ENCODE measurements at places on chromosomes 2 and 18.

- DNase-seq: no peak
Measured at GRCh38 chr2:19580830-19581229, 222.4 kb upstream of the OSR1 start.

DNA sequence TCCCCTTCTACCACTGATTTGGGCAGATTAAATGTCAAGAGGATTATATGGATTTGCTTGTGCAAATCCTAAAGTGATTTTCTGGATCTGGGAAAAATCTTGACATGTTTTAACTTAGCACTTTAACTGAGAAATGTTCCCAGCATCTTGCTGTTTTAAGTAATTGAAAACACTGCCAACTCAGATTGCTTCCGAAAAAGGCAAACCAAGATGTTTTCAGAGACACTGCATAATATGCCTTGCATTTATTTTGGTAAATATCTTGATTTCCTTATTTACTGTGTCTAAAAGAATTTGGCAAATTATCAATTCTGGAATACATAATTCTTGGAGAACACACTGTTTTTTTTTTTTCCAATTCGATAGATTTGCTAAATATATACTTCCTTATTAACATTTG is 385.0 kb upstream of the FAM98A start:
- no peak for DNase-seq

- no peak for DNase-seq
Measured at GRCh38 chr18:8735274-8735673, 29.9 kb downstream of the MTCL1 start.

- no peak for DNase-seq
Measured at GRCh38 chr2:11503354-11503927, 30.4 kb upstream of the GREB1 start.

DNA sequence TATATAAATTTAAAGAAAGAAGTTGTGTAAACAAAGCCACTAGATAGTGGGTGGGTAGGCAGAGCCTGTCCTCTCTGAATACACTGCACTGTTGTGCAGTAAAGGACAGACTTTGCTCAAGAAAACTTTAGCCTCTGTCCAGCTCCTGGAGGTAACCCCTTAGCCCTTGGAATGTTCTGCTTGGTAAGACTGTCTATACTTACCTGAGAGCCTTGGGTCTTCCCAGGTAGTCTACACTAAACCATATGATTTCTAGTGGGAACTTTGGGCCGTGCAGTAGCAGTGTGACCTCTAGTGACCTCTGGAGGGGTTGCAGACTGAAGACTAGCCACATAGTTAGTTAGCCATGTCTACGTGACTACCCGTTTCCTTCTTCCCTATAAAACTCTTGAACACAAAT is 678.3 kb upstream of the NRXN1 start:
- peak; percentile 31 for DNase-seq

GRCh38 chr2:142966284-142966683 is 88.8 kb downstream of the KYNU start:
- DNase-seq: no peak

DNA sequence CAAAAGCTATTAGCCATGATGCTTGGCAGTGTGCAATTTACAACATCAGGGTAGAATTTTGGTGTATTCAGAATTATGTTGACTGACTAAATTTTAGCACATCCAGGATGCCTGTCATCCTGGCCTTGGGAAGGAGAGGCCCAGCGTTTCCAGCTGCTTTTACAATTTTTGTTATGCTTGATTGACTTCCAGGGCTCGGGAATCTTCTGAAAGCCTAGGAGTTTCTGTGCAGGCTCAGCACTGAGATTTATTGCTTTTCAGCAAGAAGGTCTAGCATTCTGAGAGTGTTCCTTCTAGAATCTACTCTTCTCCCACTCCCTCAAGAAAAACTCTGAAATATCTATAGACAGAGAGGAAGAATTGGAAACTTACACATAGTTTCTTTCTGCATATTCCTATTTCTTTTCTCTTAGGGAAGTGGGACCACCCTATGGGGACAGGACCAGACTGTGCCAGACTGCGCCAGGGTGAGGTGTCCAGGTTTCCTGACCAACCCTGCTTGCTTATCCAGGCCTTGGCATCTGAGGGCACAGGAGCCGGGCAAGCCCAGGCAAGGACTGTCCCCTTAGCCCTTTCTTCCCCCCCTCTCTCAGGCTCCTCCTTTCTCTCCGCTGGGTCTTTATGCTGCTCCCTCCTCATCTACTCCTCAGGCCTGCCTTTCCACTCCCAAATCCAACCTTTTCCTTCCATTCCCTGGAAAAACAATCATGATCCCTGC is 26.9 kb downstream of the MAIP1 start:
- DNase-seq: no peak

GRCh38 chr2:173117678-173118077 is 42.0 kb downstream of the MAP3K20 start:
- no peak for DNase-seq

DNA sequence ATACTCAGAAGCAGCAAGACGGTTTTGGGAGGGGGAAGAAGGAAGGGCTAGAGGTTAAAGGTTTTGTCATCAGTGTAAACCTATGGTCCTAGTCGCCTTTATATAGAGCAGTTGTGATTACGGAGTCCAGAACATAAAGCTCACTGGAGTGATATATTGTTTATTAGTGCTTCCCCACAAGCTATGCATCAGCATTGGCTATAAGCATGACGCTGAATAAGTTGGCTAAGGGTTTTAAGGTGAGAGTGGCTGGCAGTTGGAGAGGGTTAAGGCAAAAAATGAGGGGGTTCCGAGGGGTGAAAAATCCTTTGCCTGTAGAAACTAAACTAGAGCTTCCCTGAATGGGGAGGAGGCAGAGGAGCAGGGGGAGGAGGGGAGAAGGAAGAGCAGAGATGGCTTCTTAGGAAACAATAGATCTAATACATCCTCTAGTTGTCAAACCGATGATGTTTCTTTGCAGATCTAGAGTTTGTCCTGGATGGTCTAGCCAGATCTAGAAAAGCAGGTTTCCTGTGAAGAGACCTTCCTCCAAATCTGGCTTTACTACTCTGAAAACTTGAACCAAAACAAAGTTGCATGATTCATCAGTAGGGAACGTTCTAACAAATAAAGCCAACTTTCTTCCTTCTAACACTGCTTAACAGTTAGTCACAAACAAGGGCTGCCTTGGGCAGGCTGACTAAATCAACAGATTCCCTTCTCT is 2.5 kb downstream of the KLF7 start:
- DNase-seq: no peak

DNA sequence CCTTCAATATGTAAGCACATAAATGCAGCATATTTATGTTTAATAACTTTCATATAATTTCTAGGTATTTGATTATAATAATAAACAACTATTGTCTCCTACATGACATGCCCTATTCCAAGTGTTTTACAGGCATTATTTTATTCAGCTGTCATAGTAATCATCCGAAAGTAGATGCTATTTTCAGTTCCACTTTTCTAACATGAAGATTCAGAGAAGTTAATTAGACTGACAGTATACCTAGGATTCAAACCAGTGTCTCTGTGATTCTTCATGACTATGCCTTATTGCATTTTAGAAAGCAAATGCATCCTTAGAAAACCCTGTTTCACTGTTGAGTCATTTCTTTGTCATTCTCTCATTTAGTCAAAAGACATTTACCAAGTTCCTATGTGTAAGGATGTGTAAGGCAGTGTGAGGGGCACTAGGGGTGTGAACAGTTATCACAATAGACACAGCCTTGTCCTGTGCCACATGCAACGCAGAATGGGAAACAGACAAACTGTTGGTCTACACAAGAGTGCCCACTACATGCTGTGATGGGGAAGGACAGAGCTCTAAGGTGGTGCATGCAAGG is 79.8 kb downstream of the DTNA start:
- DNase-seq: no peak

- no peak for DNase-seq
Measured at GRCh38 chr18:39806525-39806924, 2148.5 kb upstream of the PIK3C3 start.

DNA sequence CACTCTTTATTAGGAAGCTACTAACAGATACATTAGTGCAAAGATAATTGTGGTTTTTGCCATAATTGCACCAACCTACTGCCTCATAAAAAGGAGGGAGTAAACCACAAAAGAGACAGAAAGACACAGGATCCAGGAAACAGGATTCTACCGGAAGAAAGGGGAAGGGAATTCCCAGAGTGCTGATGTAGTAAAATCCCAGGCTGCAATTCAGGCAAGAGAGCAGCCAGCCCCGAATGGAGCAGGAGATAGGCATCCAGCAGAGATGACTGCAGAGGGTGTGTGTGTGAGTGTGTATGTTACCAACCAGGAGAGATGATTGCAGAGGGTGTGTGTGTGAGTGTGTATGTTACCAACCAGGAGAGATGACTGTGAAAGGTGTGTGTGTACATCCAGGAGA is 84.4 kb downstream of the KCNS3 start:
- DNase-seq: peak; percentile 13

GRCh38 chr18:77071711-77072292 is 60.8 kb downstream of the MBP start:
- no peak for DNase-seq

- no peak for DNase-seq
Measured at GRCh38 chr2:7437716-7438632, 520.8 kb downstream of the RNF144A start.

- DNase-seq: no peak
Measured at GRCh38 chr2:43319541-43319940, 93.1 kb upstream of the ZFP36L2 start.

DNA sequence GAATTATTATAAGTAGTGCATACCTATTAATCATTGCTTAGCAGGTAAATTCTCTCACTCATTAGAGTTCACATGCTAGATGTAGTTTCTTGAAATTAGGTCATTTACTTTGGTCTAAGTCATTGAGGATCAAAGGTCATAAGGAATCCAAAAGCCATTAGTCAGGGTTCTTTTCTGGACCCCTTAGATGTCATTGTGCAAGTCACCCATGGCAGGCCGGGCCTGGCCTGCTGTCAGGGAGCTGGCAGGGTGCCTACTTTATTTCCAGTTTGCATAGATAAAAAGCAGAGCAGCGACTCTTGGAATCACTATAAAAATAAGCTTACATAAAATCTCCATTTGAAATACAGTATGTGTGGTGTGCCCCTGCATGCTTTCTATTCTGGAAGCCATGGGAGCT is 91.3 kb downstream of the MEIS1 start:
- no peak for DNase-seq

DNA sequence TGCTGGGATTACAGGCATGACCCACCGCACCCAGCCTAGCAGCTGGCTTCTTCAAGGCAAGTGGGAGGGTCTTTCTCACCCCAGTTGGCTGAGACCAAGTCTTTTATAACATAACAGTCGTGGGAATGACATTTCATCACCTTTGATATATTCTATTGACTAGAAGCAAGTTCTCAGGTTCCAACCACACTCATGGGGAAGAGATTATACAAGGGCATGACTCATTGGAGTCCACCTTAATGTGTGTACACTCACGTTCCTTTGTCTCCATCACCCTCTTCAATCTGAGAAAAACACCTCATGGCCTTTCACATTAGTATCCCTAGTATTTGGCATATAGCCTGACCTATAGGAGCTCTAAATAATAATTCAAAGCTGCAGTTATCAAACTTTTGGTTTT is 2.8 kb upstream of the BBS5 start:
- no peak for DNase-seq

DNA sequence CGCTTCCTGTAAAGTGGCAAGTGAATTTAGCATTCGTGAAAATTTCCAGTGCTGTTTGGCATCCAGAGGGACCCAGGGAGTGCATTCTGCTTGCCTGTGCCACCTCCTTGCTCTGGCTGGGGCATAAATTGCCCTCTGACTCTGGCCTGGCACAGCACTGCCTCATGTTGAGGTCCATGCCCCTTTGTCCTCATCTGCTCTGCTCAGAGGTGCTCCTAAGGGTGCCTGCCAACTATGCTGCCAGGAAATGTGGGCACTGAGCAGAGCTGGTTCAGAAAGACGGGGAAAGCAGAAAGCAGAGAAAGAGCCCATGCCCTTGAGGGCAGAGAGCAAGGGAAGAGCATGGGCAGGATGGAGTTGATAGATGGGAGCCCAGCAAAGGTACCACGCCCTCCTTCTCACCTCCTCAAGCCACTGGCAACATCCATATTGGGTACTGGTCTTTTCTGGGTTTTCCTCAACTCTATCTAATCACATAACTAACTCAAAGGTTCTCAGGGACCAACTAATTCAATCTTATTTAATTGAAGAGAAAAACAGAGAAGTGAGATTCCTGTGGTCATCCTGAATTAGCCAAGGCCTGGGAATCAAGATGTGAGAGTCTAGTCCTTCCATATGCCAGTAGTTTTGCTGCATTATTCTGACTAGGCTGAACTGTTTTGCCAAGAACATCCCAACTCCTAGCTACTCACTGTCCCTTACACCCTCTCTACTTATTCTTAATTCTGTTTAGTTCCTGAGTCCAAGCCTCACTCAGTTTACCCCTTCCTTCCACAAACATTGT is 441.5 kb upstream of the TNP1 start:
- DNase-seq: no peak

DNA sequence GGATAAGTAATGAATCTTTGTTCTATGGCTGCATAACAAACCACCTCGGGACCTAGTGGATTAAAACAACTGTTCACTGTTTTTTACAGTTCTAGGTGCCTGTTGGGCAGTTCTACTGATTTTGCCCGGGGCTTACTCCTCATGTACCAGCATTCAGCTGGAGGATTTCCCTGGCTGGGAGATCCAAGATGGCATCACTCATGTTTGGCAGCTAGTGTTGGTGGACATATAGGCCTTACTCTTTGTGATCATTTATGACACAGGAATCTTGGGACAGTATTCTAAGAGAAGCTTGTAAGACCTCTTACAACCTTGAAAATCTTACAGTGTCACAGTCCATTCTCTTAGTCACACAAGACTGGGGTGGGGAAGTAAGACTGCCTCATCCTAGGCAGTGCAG is 4.6 kb downstream of the MARCHF7 start:
- DNase-seq: no peak

DNA sequence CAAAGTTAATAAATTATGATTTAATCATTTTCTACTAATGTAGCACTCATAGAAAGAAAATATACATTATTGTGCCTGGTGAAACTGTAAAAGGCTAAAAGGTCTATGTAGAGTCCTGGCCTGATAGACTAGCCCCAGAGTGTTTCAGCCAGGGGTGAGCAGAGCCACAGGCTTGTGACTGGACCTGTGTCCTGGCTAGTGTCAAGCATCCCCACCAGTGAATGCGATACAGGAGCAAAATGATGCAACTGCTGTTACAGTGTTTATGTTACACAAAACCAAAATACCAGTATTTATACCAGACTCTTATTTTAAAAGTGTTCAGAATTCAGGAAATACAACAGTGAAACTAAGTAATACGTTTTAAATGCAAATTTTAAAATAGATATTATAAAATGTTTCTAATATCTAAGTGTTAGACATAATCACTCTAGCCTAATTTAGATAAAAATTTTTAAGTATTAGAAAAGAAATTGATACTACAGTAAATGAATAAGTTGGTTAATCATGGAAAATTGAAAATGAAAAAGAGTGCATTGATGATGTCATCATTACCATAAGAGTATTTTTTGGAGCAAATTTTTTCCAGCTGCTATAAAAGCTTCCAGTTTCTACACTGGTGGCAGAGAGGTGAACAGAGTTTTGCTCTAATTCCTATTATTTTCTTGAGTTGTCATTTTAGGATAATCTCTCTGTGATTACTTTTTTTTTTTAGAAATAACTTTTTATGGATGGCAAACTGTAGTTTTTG is 6.2 kb upstream of the TSPYL6 start:
- no peak for DNase-seq

- DNase-seq: no peak
Measured at GRCh38 chr2:180141600-180141999, 134.5 kb upstream of the CWC22 start.

All from endothelial cell (in vitro differentiated cells).